Renal cortex interstitium (tissue), 15 donors: ENCODE measurements at places on chromosomes 5 and 9. TPM values are rescaled to one million over a fixed set of nuclear protein-coding genes. Genes with fewer than 3 reads are reported as not detected.

GRCh38 chr9:76720245-76720644 lies 44.0 kb upstream of the PCA3 start:
- no peak for DNase-seq

DNA sequence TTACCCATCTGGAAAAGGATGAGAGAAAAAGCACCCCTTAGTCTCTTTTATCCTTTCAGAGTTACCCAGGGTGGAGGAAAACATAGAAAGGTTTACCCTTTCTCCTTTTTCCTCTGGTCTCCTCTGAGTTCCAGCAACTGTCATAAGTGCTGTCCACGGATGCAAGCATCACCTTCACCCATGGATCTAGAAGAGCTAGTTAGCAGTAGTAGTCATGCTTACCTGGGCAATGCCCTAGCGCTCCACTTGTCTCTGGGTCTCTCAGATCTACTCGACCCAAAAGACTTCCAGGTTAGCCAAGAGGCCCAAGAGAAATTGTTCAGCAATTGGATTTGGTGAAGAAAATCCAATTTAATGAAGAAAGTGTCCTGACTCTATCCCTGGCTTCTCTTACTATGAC lies 656.2 kb upstream of the PTPRD start:
- DNase-seq: no peak

DNA sequence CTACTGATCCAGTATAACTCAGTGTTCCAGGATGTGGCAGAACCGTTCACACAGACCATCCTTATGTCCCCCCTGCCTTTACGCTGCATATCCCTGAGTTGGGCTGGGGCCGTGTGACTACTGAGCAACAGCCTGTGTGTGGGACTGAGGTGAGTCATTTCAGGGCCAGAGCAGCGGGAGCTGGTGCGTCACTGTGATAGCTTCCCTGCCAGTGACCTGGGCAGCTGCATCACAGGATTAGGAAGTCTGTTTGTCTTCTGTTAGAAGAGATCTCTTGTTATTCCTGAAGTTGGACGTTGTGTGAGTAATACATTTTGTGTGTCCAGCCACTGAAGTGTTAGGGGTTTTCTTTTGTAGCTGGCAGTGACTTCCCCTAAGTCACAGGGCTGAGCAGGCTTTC lies 35.6 kb downstream of the TPPP start:
- DNase-seq: no peak

DNA sequence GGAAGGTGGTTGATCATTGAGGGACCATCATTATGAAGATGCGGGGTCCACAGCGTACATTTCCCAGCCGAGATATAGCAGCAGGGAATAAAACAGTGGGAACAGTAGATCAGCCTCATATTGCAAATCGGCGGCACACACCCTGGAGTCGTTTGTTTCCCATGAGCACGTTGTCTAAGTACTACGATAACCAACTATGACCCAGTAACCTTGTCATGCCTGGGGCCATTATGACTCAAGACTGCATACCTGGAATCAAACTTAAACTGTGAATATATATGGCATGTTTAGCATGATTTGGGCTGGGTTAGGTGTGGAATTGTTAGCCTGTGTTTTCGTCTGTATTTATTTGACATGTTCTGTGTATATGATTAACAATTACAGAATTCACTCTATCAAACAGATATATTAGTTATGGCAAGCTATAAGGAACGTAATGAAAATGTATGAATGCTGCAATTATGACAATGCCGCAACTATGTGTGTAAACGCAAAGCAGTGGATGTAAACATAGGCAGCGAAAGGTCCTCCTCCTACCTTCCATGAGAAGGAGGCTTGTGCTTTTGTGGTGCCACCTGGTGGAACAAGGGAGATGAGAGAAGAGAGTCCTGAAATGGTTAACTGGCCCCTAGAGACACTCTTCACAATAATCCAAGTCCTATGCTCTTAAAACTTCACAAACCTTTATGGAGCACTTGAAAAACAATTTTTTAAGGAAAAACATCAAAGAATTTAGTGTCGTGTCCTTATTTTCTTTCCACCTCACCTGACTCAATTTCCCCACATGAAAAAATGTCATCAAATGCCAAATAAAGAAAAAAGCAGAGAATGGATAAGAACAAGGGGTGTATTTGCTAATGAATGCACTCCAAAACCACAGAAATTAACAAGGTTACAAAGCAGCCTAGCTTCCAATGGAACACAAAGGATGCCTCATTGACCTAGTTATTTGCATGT lies 47.1 kb downstream of the SEMA5A start:
- no peak for DNase-seq

DNA sequence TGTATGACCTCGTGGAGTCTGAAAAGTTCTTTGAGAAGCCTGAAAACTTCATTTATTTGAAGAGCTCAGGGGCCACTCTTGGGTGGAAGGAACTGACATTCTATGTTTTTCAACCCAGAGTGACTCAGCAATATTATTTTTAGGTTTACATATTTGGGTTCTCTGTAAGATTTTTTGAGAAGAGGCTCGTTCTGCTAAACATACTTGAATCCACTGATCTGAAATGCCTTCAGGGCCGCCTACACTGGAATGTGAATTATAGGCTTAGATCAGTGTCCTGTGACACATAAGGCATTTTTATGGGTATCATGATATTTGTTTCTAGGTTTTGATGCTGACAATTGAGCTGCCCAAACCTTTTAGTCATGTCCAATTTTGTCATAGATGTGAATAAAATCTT lies 86.2 kb downstream of the PSAT1 start:
- DNase-seq: no peak

GRCh38 chr5:148376198-148376597 lies 7.6 kb upstream of the FBXO38 start:
- no peak for DNase-seq

Gene ADRA1B
- polyA plus RNA-seq: 3.2 TPM

Gene PCDHGA7
- 2.0 TPM for polyA plus RNA-seq

Gene TAF11L6
- polyA plus RNA-seq: not detected

Gene SLC6A7
- 0.22 TPM for polyA plus RNA-seq

- DNase-seq: no peak
Observed at GRCh38 chr5:133340002-133340755, 272.2 kb downstream of the FSTL4 start.

Gene CD180
- 0.68 TPM for polyA plus RNA-seq

GRCh38 chr9:36976371-36977030 lies 57.6 kb downstream of the PAX5 start:
- DNase-seq: no peak

Gene AQP3
- polyA plus RNA-seq: 64.7 TPM

Gene PRRX2
- 1.3 TPM for polyA plus RNA-seq

Gene KCNV2
- 0.14 TPM for polyA plus RNA-seq

- DNase-seq: peak; percentile 30
Observed at GRCh38 chr5:25056836-25057235, 412.1 kb upstream of the CDH10 start.

- DNase-seq: no peak
Observed at GRCh38 chr5:134079748-134080581, 34.5 kb upstream of the TCF7 start.
